ENCODE measurements at places on chromosomes 11 and 22.

DNA sequence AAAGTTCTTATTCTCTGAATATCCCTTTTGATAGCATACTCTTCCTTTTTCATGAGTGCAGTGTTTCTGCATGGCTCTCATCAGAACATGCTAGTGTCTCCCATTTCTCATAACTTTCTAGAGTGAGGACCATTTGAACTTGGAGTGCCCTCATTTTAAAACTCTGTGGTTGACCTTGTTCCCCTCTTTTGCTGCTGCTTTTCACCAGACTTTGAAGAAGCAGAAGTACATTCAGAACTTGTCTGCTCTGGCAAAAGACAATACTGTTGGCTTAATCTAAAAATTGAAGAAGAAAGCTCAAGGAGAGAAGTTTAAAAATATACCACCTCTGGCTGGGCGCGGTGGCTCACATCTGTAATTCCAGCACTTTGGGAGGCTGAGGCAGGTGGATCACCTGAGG is 35.0 kb downstream of the PPARA start:
- no peak for DNase-seq

DNA sequence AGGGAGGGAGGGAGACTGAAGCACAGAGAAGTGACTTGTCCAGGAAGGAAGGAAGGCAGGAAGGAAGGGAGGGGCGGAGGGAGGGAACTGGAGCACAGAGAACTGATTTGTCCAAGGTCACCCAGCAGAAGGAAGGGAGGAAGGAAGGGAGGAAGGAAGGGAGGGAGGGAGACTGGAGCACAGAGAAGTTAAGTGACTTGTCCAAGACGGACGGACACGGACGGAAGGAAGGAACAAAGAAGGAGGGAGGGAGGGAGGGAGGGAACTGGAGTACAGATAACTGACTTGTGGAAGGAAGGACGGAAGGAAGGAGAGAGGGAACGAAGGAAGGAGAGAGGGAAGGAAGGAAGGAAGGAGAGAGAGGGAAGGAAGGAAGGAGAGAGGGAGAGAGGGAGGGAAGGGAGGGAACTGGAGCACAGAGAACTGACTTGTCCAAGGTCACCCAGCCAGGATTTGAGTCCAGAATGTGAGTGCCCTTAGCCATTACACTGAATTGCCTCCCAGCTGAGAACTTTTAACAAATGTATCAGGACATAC is 1.5 kb downstream of the SLC35F2 start:
- DNase-seq, result no peak

DNA sequence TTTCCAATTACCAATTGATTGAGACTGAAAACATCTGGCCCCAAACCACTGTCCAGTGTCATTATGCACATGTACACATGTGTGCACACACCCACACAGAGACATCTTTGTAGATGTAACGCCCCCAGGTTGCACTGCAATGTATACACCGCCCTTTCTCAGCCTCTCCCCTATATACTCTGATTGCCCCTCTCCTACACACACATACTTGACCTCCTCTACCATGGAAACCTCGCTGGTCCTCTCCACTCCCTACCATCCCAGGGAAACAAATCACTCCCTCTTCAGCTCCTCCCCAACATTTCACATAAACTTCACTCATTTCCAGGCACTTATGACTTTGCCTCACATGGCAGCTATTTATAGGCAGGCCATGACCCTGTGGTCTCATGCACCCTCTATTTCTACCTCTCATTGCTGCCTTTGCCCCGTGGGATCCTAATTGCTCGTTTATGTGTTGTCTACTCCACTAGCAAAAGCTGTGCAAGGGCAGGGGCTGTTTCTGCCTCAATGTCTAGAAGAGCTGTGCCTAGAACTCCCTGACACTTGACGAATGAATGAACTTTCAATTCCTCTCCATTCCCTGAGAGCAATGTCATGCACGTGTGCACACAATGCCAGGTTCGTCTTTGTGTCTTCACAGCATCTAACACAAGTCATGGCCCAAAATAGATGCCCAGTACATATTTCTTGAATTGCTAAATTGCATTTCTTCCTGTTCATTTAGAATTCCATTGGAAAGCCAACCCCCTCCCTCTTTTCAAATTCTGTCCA is 10.0 kb upstream of the TMA7B start:
- no peak for DNase-seq

GRCh38 chr11:69158301-69159149 is 2.8 kb downstream of the SMIM38 start:
- DNase-seq, result no peak

- DNase-seq, result peak; percentile 57
Measured at GRCh38 chr22:40628354-40629042, 8.0 kb downstream of the MRTFA start.

DNA sequence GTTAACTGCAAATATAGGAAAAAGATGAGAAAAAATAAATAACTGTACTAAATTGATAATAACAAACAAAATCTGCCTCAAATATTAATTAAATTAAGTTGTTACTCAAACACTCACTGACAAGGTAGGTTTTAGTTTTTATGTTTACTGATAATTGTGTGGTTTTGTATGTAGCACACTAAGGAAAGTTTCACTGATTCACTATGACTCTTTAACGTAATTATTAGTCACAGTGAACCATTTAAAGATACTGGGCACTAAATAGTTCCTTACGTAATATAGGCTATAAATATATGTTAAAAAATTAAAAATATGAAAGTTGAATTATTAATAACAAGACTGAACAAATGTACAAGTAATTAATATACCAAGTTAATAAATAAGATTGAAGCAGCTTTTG is 2330.0 kb upstream of the RAG2 start:
- no peak for DNase-seq

- peak; percentile 80 for DNase-seq
Measured at GRCh38 chr11:109864151-109864661, 229.0 kb upstream of the ZC3H12C start.

- no peak for DNase-seq
Measured at GRCh38 chr11:122755941-122756340, 82.4 kb upstream of the CRTAM start.

DNA sequence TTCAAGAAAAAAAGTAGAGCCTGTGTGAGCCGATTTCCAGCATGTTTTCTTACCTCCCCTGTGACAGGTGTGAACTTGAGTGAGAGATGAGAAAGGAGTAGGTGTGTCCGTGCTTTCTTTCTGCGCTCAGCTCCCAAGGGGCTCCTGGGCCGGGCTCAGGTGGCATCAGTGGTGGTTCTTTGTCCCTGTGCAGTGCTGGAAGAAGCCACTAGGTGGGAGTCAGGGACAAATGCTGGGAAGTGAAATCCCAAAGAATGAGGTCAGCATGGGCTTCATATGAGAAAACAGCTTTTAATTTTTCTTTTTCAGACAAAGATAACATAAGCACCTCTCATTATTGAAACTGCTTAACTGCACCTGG is 57.8 kb downstream of the PPFIBP2 start:
- DNase-seq, result no peak

DNA sequence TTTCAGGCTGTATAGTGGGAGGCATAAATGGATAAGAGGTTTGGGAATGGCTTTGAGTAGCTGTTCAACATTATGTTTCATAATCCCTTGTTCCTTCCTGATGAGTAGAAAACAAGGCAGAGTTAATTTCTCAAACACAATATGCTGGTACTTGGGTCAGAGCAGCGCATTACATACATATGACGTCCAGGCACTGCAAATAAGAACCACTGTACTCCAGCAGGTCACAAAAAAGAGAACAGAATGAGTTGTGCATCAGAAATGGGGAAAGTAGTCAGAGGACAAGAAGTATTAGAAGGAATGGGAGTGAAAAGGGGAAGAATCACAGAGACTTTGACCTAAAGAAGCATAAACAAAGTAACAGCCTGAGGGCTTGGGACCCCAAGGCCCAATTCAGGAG is 44.0 kb upstream of the RDX start:
- DNase-seq, result no peak

- DNase-seq, result no peak
Measured at GRCh38 chr11:14617241-14618027, 26.2 kb upstream of the PDE3B start.

DNA sequence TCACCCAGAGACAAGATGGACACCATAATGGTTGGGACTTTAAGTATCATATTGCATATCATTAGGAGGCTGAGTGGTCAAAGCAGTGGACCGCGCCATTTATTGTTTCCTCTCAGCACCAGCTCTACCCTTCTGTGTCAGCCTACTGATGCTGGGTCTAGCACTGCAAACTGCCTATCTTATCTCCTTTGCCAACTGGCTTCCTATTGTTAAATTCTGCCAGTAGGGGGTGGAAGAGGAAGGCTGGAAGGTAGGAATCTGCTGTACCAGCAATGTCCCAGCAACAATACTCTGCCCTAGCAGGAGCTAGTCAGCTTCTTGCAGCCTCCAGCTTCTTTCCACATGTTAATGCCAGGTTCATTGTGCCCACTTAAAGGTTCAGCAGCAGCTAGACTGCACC is 367.1 kb upstream of the PDGFD start:
- no peak for DNase-seq

DNA sequence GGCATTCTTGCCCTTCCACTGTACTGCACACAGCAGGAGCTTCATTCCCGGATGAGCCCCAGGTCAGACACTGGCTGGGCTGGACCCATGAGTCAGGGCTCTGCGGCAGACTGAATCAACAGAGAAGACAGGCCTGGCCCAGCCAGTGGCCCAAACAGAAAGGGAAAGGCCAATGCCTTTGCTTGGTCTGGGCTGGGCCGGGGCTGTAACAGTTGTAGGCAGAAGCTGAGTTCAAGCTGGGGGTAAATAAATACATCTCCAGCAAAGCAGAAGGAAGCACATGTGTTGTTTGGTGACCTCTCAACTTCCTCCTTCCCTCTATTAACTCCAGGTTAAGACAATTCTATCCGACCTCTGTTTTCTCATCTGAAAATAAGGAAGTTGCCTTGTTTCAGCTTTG is 1.8 kb upstream of the SMIM35 start:
- no peak for DNase-seq

DNA sequence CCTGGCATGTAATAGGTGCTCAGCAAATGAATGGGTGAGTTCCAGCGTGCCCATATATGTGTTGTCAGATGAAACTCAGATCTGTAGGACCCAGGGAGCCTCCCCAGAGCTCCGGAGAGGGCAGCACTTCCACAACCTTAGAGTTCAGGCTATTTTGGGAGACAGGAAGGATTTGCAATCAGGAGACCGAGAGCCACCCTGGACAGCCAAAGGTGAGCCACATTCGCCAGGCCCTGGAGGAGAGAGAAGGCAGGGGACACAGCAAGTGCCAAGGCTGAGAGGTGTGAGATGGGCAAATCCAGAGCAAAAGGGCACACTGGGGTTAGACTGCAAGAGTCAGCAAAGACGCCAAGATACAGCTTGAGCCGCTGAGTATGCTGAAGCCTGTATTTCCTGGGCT is 66.4 kb downstream of the CD82 start:
- no peak for DNase-seq

GRCh38 chr11:73019449-73019848 is 122.7 kb downstream of the FCHSD2 start:
- DNase-seq, result no peak

GRCh38 chr22:49215840-49216239 is 611.8 kb downstream of the BRD1 start:
- DNase-seq, result no peak

- no peak for DNase-seq
Measured at GRCh38 chr22:29266564-29267461, 968 bp downstream of the RHBDD3 start.

DNA sequence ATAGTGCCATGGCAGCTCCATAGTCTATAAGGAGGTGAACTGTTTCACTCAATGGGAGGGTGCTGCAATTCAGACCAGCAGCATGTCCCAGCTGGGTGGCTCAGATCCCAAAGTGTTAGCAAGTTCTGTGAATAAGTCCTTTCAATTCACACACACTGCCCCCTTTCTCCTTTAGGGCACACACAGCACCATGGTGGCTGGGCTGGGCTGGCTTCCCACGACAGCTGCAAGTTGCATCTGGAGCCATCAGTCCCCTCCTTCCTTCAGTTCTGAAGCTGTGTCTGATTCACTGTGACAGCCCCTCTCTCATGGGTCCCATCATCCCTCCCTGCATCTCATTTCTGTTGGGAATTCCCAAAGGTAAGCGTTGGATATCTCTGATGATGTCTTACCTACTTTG is 324.1 kb upstream of the NCAM1 start:
- no peak for DNase-seq

DNA sequence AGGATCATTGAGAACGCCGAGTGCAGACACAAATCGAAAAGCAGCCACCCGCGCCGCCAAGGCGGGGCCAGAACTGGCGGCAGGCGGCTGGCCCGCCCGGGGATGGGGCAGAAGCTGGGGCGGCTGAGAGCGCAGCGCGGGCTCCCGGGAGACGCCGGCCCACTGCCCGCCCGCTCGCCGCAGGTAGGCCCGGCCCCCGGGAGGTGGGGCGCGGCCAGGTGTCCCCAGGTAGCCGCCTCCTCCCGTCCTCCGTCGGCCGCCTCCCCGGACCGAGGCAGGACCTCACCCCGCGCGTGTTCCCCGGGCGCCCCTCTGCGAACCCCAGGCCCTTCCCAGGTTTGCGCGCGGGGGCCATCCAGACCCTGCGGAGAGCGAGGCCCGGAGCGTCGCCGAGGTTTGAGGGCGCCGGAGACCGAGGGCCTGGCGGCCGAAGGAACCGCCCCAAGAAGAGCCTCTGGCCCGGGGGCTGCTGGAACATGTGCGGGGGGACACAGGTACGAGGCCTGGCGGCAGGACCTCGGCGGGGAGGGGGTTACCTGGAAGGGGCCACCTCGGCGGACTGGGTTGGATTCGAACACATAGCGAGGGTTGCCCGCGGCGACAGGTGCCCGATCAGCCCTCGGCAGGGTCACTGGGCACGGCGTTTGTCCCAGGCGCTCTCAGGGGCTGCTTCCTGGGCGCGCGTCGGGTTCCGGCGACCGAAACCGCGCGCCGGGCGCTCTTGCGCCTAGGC is at the start of gene PRRG4:
Gene PRRG4 (plus strand): TSS at position 248 of the 733 bp plus-strand sequence. CDS start 603 bp downstream, outside the sequence.
- no peak for DNase-seq

GRCh38 chr11:131095511-131096185 is 179.4 kb upstream of the SNX19 start:
- DNase-seq, result no peak

GRCh38 chr11:70255477-70256116 is 14.9 kb upstream of the PPFIA1 start:
- no peak for DNase-seq

DNA sequence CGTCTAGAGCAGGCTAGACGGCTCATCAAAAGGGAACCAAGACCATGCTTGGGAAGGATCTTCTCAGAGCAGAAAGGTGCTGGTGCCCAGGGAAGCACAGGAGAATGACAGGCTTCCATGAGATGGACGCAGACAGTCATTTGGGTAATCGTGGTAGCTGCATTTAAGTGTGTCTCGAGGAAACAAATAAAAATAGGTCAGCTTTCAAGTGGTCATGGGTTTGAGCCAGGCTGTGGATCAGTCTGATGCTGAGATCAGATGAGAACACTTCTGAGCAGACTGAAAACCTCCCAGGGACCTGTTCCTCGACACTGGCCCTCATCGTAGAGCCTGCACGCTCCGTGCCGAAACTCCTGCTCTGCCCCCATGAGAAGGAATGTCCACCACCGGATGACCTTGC is 4.7 kb downstream of the CARS1 start:
- no peak for DNase-seq

GRCh38 chr11:108965306-108966001 is 300.6 kb downstream of the DDX10 start:
- DNase-seq, result no peak
